ENCODE measurements at places on chromosomes 12 and 14.

DNA sequence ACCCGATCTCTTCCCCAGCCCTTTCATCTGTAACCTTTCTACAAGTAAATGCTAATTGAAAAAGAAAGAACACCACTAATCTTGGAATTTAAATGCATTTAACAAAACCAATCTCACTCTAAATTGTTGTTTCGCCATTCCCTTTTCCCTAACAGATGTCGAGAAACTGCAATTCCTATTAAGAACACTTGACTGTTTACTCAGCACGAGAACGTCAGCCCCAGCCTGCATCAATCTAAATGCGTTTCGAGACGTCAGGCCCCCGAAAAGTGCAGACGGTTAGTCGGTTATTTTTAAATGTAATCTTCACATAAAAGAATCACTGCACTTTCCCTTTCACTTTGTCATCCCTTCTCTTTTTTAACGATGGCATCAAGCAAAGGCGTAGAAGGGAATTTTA lies 837.6 kb downstream of the VRK1 start:
- peaks cover 10% of the 10 kb centered on the region for H3K4me1 ChIP-seq
- H3K36me3 ChIP-seq, result no peaks in the 10 kb centered on the region
- peak overlapping the region; percentile 31 for H3K27ac ChIP-seq
- peak; percentile 35 for DNase-seq
- H3K4me3 ChIP-seq, result peak overlapping the region; percentile 43

- no peaks in the 10 kb centered on the region for H3K4me1 ChIP-seq
- DNase-seq, result no peak
- H3K27me3 ChIP-seq, result no peaks in the 10 kb centered on the region
- H3K36me3 ChIP-seq, result no peaks in the 10 kb centered on the region
These were observed 12.2 kb downstream of the BICD1 start for GRCh38 chr12:32118806-32119205.

DNA sequence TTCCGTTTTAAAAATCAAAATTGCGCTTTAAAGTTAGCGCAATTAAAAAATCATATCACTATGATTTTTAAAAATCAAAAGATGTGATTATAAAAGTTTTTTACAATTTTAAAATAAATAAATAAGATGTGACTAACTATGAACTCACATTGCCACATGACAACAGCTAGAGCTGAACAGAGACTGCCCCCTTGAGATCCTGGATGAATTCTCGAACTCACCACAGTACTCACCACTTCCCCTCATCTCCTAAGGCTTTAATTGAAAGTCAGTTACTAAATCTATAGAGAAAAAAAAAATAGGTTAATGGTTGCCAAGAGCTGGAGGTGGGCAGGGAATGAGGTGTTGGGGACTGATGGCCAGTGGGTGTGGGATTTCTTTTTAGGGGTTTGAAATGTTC lies 384.2 kb downstream of the ZFP36L1 start:
- H3K27ac ChIP-seq, result no peak overlapping the region
- no peak for DNase-seq
- H3K27me3 ChIP-seq, result no peaks in the 10 kb centered on the region
- H3K4me3 ChIP-seq, result no peak overlapping the region
- peaks cover 32% of the 10 kb centered on the region for H3K4me1 ChIP-seq

DNA sequence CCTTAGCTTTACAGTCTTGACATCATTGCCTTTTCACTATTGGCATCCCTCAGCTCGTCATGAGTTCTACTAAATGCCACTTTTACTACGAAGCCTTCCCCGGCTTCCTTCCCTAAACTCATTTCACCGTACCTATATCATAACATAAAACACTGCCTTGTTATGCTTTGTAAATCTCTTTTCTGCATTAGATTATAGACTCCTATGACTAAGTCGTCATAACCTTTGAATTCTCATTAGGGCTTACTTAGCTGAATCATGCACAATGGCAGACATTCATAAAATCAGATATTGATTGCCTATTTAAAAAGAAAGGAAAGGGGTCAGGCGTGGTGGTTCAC lies 21.0 kb downstream of the BTG1 start:
- peaks cover 16% of the 10 kb centered on the region for H3K4me1 ChIP-seq
- no peak for DNase-seq
- no peaks in the 10 kb centered on the region for H3K27me3 ChIP-seq

DNA sequence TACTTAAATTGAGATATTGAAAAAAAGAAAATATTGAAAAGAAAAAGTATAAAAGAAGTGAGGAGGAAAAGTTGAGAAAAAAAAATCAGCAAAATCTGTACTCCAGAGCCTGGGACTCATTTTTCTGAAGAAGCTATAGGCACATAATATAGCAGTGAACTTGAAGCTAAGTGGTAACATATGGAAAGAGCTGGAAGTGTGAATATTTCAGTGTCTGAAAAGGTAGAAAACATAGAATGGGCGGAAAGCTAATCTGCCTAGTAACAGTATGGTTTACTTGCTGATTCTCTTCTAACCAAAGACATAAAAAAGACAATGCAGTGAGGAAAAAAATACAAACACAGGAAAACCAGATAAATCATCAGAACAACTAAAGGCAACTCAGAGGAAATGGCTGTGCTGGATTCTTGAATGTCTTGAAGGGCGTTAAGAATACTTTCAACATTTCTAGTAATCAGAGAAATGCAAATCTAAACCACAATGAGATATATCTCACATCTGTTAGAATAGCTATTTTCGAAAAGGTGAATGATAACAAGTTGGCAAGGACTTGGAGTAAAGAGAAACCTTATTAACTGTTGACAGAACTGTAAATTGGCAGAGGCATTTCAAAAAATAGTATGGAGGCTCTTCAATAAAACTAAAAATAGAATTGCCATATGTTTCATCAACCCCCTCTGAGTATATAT lies 784.6 kb downstream of the LRFN5 start:
- H3K27ac ChIP-seq, result no peak overlapping the region
- H3K4me3 ChIP-seq, result no peak overlapping the region
- H3K36me3 ChIP-seq, result no peaks in the 10 kb centered on the region
- H3K4me1 ChIP-seq, result no peaks in the 10 kb centered on the region

DNA sequence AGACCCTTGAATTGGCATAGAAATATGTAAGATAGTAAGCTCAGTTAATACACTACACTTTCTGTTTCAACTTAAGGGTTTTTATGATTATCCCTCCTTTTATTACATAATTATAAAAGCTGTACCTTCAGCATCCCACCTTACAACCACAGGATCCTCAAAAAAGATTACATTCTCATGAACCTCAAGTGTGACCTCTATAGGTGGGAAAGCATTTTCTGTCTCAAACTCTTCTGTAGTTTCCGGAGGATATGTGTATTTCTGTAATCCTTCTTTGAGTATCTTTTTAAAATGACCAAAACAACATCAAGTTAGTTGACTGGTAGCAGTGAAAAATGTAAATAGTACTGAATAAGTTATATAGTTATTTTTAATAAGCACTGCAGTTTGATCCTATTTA lies 75.9 kb downstream of the DNAI7 start:
- no peak overlapping the region for H3K4me3 ChIP-seq
- no peak overlapping the region for H3K27ac ChIP-seq
- no peaks in the 10 kb centered on the region for H3K36me3 ChIP-seq
- no peaks in the 10 kb centered on the region for H3K4me1 ChIP-seq
- DNase-seq, result no peak
- H3K27me3 ChIP-seq, result peaks cover 5% of the 10 kb centered on the region

DNA sequence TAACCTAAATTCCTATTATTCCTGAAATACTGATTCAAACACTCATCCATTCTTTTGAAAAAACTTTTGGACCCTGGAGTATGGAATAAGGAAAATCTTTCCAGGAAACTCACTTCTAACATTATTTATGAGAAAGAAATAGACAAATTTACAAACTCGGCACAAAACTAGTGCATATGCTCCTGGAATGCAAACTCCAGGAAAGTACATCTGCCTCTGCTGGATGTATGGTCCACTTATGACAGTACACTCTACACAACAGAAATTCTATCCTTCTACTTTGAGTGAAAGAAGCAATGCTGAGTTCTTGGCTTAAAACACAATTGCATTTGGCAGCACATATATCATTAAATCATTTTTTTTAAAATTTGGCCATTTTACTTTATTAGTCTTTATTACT lies 700.5 kb upstream of the STXBP6 start:
- H3K27me3 ChIP-seq, result no peaks in the 10 kb centered on the region
- H3K27ac ChIP-seq, result no peak overlapping the region
- no peaks in the 10 kb centered on the region for H3K4me1 ChIP-seq

All from T-cell (primary cell).